Skeletal muscle cell (primary cell): ENCODE measurements at places on chromosomes 7 and 10.

DNA sequence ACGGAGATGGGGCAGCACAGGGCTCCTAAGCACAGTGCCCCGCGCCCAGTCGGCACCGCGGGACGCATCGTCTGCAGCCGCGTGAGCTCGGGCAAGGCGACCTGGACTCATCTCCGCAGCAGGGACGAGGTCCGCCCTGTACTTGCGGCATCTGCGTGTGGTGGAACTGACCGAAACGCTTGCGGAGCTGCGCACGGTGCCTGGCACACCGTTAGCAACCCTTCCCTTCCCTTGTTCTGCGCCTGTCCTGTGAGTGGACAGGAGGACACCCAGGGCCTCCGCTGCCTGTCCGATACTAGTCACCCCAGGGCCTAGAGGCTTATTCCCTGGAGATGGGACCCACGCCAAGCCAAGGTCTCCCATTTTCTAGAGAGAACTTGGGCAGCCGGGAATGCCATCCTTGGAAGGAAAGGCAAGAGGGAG is 98.5 kb downstream of the WDR11 start:
- no peak for DNase-seq

DNA sequence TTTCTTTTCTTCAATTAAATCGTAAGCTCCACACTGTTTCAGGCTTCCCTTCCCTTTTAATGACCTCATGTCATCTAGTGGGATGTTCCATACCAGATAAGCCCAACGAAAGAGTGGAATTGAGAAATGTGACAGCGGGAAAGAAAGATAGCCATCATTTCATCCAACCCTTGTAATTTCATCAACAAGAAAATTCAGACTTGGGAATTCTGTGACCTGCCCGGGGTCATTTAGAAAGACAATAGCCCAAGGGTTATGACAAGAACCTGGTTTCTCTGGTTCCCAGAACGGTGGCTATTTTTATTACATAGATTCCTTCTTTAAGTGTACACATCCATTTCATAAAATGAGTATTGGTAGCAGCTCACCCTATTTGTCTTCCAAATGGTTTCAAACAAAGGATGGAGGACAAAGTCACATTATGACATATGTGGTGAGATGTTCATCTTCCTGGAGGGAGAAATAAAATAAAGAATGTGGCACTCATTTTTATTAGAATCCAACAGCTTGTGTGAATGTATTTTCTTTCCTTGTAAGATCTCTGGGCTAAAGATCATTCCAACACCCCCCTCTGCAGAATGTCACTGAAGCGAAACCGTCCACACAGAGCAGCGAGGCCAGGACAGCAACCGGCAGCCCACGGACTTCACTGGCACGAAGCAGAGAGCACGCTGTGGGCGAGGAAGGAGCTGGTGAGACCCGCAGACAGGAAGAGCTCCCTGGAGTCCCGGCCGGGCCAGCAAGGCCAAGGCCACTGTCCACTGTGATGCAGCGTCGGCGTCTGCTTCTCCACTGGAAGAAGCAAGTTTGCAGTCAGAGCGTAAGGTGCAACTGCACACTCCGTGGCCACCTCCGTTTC is 199.9 kb downstream of the KLF6 start:
- no peak for DNase-seq

DNA sequence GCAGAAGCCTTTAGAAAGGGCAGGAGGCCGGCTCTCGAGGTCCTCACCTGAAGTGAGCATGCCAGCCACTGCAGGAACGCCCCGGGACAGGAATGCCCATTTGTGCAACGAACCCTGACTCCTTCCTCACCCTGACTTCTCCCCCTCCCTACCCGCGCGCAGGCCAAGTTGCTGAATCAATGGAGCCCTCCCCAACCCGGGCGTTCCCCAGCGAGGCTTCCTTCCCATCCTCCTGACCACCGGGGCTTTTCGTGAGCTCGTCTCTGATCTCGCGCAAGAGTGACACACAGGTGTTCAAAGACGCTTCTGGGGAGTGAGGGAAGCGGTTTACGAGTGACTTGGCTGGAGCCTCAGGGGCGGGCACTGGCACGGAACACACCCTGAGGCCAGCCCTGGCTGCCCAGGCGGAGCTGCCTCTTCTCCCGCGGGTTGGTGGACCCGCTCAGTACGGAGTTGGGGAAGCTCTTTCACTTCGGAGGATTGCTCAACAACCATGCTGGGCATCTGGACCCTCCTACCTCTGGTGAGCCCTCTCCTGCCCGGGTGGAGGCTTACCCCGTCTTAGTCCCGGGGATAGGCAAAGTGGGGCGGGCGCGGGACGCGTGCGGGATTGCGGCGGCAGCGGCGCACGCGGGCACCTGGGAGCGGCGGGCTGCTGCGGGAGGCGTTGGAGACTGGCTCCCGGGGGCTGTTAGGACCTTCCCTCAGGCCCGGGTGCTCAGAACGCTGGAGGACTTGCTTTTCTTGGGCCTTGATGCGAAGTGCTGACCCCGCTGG is at the start of gene FAS:
Gene FAS (plus strand): TSS at position 415 of the 777 bp plus-strand sequence. CDS start 79 bp downstream, at position 494.
- DNase-seq: no peak

- no peak for DNase-seq
These were observed 133.5 kb downstream of the GALNT11 start for GRCh38 chr7:152158801-152159587.

GRCh38 chr10:19956516-19957032 is 140.3 kb downstream of the PLXDC2 start:
- DNase-seq: no peak

- peak; percentile 81 for DNase-seq
These were observed 64.8 kb upstream of the MEOX2 start for GRCh38 chr7:15751191-15751701.

GRCh38 chr7:101018271-101019167 is 1.4 kb upstream of the MUC17 start:
- no peak for DNase-seq

DNA sequence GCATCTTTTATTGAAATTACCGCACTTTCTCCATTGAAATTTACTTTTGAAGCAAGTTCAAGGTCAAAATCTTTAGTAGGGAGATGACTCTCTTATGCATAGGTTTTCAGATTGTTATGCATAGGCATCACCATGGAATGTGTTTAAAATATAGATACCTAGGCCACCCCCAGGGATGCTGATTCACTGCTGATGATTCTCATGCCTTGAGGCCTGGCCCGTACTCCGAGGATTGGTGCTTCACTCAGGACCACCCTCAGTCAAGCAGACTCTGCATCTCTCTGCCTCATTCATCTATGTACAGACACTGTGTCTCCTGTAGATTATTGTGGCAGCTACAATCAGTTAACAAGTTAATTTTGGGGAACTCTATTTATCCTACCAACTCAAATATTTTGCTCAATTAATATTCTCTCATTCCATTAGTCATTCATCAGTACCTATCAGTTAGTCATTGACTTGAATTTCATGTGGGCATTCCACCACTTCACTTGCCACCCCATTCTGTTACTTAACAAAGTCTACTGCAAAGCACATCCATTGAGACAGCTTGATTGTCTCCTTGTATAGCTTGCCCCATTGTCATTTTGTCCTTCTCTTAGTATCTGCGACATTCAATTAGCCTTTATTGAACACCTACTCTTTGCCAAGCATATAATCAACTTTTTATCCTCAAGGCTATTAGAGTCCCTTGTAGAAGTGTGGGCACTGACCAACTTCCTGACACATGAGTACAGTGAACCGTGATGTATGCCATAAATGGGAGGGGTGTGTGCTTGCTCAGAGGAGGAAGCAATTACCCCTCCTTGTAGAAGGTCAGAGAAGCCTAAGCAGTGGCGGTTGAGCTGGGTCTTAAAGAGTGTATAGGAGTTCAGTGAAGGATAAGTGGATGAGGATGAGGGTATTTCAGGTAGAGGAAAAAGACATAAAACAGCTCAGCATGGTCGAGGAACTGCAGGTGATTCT is 255.6 kb upstream of the BMPER start:
- peak; percentile 23 for DNase-seq

GRCh38 chr7:130352194-130353074 is 7.8 kb downstream of the CPA5 start:
- DNase-seq: no peak

DNA sequence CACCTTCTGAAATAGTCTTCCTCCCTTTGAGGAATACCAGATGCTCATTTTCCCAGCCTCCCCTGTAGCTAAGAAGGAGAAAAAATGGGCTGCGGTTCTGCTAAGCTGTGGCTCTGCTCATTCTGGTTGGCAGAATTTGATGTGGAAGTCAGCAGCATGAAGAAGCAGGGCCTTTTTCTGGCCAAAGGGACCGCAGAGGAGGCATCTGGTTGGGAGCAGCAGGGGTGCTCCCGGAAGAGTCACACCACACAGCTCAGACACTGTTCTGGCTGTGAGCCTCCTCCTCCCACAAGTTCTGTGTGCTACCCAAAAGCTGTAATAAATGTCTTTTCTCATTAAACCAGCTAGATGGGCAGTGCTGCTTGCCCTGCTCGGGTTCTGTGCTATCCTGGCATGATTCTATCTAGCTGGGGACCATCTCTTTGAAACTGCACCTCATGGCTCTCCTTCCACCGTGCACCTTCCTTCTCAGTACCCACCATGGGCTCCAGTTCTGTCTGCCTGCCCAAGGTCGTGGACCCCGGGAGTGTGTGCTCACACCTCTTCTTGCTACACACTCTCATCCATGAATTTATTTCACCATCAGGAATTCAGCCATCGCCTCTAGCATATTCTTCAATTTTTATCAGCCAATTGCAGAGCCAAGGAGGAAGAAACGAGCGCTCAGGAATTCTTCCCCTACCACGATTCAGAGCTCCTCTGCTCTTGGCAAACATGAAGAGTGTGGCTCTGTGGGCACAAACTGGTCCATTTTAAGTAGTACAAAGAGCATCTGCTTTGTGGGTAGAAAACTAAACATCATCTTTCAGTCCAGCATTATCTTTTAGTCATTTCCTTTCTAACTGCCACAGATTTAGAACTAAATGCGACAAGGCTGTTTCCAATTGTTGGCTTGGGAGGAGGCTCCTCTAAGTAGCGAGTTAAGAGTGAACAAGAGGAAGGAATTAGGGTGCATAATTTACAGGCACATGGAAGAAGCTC is 76.9 kb downstream of the FAM171A1 start:
- DNase-seq: no peak

- no peak for DNase-seq
These were observed 51.9 kb downstream of the ALOX5 start for GRCh38 chr10:45425621-45426563.

GRCh38 chr7:157738066-157738460 is 401.3 kb downstream of the DNAJB6 start:
- no peak for DNase-seq

- no peak for DNase-seq
These were observed 332.4 kb upstream of the IGFBP3 start for GRCh38 chr7:46253520-46253919.

GRCh38 chr7:148327379-148327778 is 263.2 kb upstream of the C7orf33 start:
- DNase-seq: no peak

DNA sequence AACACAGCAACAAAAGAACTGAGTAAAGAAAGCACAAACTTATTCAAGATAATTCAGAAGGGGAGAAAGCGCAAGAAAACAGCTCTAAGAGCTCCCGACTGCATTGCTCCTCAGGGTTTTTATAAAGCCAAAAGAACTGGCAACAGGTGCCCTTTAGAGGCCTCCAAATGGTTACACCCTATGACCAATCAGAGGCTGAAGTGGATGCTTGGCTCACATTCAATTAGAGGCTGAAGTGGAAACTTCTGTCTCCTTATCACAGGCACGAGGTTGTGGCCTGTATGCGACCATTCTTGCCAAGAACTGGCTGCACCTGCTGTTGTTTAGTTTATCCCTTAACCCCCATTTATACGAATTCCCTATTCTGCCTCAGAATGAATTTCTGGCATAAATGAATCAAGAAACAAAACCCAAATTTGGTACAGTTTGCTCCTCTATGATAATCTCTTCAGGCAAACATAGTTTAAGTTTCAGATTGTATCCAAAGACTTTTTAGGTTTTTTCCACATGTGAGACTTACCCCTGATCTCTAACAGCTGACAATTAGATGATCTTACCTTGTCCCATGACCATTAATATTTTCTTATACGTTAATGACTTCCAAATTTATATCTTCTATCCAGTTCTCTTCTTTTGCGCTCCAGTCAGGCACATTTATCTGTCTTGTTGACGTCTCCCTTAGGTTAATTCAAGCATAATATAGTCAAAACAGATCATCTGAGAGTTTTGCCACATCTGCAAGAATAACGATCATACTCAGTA is 504.8 kb downstream of the NXPH1 start:
- no peak for DNase-seq

DNA sequence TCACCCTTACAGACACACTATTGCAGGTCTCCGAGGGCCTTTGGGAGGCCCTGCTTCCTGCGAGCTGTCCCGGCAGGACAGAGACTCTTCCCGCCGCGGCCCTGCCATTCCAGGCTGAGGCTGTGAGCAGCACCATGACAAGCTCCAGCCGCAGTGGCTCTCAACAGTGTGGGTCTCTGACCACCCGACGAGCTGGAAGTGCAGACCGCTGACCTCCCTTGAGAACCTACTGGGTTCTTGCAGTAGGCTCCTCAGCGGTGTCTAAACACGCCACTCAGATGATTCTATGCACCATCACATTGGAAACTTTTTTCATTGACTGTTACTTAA is 303.4 kb downstream of the WDR37 start:
- DNase-seq: no peak

DNA sequence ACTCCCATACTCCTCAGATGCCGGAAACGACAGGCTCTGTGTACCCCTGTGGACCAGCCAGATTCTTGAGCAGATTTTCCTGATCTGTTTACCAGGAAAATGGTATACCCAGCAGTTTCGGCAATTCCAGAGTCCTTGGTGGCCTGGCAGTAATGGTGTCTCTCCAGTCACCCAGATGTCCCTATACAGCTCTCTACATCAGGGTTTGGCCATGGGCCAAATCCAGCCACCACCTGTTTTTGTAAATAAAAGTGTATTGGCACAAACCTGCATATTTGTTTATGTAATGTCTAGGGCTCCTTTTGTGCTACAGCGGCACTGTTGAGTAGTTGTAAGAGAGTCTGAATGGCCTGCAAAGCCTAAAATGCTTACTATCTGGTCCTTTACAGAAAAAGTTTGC is 491.3 kb downstream of the RPS24 start:
- DNase-seq: no peak

GRCh38 chr10:7408291-7409044 is 2.4 kb downstream of the SFMBT2 start:
- DNase-seq: no peak
